ENCODE measurements at places on chromosomes 11 and 22.

- DNase-seq: peak; percentile 93
These were observed 51.6 kb upstream of the BARX2 start for GRCh38 chr11:129323896-129324502.

DNA sequence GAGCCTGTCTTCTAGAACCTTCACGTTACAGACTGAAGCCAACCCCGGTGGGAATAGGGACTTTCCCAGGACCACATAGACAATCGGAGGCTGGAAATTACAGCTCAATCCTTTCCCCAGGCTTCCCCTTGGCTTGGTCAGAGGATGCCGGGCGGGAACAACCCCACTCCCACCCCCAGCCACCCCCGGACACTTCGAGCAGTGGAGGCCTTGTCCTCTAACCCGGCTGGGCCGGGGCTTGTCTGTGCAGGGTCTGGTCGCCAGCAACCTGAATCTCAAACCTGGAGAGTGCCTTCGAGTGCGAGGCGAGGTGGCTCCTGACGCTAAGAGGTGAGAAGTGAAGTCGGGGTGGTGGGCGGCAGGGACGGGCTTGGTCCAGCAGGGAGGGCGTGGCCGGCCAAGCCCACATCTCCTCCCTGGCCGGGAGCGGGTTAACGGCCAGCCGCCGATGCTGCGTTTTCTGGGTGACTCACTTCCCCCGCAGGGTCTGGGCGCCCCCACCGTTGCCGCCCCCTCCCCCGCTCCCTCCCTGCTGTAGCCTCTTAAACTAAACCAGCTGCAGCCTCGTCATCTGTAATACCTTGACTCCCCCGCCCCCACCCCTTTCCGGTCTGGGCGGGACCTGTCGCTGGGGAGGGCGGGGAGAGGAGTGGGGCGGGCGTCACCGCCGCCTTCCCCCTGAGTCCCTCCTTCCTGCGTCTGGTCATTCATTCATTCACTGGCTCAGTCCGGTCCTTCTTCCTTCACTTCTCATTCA lies 1.5 kb downstream of the LGALS1 start:
- DNase-seq: peak; percentile 85

DNA sequence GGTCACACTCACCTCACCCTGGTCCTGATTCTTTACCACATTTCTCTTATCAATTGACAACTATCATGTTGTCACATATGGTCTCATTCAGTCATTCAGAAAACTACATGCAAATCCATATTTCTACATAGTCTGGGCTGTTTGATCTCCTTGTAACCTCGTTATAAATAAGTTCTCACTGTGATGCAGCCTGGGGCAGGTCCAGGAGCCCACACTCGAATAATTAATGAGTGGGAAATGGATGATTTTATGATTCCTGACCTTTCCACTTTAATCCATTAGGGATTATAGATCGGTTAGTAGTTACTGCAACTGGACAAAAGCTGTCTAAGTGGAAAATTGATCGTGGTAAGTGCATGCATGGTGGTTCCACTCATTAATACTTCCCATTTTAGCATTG lies 636.3 kb upstream of the TENM4 start:
- DNase-seq: no peak

DNA sequence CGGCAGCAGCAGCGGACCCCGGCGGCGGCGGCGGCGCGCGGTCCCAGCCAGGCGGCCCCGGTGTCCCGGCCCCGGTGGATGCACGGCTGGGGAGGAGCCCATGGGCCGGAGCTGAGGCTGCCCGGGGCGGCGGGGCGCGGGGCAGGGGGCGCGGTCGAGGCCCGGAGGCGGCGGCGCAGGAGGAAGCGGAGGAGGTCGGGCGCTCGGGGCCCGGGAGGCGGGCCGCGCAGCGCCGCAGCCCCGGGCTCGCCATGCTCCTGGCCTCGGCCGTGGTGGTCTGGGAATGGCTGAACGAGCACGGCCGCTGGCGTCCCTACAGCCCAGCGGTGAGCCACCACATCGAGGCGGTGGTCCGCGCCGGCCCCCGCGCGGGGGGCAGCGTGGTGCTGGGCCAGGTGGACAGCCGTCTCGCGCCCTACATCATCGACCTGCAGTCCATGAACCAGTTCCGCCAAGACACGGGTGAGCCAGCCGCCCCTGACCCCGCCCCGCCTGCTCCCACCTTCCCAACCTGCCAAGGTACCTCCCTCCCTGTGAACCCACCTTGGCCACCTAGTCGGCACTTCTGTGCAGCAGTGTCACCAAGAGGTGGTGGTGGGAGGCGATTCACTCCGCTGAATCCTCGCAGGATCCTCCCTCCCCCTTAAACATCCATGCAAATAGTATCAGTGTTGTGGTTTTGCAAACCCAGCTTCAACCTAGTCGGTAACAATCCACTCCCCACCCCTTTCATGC lies 580 bp downstream of the DTX4 start:
- DNase-seq: no peak

DNA sequence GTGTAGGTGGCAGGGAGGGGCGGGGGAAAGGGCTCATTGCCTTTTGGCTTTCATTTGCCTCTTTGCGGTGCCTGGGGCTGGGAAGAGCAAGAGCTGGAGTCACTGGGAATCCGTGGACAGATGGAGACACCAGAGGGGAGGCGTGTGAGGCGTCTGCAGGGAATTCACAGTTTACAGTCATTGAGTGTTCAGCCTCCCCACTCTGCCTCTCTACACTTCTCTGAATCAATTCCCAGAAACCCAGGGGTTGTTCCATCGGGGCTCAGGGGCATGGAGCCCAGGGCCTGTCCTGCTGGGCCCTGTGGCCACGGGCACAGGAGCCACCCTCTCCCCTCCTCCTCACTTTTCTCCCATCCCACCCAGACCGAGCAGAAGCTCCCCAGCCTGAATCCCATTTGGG lies 160.5 kb upstream of the NAV2 start:
- no peak for DNase-seq

DNA sequence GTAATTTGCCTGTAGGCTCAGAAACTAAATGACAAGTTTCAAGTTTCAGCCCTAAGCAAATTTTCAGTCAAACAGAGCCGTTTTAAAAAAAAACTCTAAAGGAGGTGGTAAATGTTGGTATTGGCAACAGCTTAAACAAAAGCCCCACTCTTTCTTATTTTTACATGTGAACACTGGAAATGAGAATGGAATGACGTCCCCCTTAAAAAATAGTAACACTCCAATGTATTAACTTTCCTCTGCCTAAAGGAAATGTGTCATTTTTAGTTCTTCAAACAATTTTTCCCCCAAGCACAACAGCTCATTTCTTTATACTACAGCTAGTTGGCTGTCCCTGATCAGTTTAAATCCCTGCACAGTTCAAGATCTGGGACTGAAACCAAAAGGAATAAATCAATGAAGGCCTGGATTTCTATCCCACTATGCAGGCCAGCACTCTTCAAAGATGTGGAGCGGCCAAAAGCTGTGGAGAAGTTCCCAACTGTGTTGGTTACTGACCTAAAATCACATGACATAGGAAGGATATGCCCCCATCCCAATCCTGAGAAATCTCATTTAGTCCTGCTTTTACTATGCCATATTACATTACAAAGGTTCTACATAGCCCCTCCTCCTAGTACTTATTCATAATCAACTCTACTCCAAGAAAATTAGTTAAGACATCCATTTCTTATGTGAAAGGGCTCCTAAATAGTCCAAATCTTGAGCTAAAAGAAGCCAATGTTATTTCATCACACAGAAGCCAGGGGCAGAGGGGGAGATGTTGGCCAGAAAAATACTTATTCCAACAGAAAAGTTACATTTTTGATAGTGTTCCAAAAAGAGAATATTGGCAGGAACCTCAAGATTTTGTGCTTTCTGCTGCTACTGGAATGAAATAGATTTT lies 95.9 kb downstream of the CADM1 start:
- DNase-seq: no peak
